ENCODE measurements at places on chromosomes 11 and 22.

- DNase-seq: no peak
Observed at GRCh38 chr11:86641537-86642261, 30.7 kb downstream of the ME3 start.

DNA sequence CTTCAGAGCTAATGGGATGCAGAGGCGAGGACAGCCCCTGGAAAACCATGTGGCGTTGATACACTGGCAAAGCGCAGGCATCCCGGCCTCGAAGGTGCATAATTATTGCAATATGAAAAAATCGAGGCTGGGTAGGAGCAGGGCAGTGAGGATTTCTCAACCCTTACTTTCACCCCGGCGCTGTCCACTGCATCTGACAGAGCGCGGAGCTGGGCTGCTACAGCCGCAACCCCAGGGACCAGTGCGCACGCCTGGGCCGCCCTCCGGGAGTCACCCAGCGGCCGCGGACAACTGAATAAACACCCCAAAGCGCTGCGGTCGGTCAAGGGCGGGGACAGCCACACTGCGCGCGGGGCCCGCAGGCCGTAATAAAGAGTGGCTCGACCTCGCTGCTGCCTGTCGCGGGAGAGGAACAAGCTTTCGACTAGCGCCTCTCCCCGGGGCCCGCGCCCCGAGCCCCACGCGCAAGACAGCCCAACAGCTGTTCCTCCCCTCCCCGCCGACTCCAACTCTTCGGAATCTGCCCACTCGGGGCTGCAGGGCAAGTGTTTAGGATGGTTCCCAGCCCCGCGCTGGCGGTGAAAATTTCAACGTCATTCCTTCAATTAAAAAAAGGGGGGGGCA, 3.6 kb upstream of the WT1 start:
- no peak for DNase-seq

- no peak for DNase-seq
Observed at GRCh38 chr11:105609341-105609781, 512 bp upstream of the GRIA4 start.

DNA sequence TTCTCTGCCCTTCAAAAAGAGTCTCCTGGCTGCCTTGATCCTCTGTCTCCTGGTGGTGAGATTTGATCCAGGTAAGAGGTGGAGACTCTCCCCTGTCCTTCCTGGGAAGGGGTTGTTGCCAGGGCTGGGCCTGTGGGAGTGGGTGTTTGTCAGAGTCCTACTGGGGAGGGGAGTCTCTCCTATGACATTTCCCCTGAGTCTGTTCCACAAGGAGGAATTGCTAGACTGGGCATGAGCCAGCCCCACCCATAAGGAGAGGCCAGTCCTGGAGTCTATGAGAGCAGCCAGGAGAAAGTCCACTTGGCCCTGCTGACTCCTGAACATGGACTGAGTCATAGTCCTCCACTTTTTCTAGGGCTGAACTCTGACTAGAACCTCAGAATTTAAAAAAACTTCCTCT, 7.4 kb downstream of the PEX26 start:
- no peak for DNase-seq

DNA sequence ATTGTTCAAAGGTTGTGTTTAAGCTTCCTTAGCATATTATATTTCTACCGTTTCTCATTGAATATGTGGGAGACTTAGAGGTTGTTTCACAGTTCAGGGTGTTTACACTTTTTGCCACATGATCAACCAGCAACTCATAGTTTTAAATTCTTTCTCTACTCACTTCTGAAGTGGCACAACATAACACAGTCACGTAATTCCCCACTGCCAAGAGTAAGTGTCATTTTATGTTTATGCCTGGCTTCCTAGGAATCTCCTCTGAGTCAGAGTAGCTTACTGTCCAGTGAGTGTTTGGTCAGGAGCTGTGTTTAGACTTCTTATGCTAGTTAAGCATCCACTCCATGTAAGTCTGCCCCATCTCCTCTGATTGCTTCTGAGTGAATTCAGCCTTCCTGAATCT, 520.8 kb upstream of the KIRREL3 start:
- no peak for DNase-seq

GRCh38 chr22:47767403-47767802, 1005.0 kb downstream of the TBC1D22A start:
- no peak for DNase-seq

DNA sequence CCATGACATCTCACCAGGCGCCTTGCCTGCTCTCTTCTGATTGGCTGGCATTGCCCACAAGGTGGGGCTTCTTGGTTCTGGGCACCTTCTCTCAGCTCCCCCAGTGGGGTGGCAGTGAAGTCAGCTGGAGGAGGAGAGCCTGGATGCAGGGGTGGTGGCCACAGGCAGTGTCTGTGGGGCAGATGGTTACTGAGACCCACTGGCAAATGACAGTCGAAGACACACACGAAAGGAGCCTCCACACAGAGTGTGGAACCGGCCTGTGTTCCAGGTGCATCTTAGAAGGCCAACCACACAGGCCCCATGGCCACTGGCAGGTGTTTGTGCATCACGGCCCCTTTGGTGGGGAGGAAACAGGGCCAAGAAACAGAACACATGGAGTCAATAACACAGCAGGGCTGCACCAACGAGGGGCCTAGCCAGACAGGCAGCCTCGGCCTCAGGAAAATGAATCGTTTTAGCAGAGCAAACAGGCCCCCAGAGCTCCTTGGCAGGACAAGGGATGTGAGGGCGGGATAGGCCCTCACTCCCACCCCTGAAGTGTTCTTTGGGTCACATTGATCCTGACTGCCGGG, 683.4 kb downstream of the TBC1D22A start:
- no peak for DNase-seq

GRCh38 chr22:30685178-30685577, 9.5 kb upstream of the OSBP2 start:
- DNase-seq: no peak

GRCh38 chr22:41976961-41977566, 7.8 kb downstream of the SEPTIN3 start:
- no peak for DNase-seq

- DNase-seq: peak; percentile 54
Observed at GRCh38 chr11:68825571-68825970, 16.1 kb downstream of the CPT1A start.

DNA sequence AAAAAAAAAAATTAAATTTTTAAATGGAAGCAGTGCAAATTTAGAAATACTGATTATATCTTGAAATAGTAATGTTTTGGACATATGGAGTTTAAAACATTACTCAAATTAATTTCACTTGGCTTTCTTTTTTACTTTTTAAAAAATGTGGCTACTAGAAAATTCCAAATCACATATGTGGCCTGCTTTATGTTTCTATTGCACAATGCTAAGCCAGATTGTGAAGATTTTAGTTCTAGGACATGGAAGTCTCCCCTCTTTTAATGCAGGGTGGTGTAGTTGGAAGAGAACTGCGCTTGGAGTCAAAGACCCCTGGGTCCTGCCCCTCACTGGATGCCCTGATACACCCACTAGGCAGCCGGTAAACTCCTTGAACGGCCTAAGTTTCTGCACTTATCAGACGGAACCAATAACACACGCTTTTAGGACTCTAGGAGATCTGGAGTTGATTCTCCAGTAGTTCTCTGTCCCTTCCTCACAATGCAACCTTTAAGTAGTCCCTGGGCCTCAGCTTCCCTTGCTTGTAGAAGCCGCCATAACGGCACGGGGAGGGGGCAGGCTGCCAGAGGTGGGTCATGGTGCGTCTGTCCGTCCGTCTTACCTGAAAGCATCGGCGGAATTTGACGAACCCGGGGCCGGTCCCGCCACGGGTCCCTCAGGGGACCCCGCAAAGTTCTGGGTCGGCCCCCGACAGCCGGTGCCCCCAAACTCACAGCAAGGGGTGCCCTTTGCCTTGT, 505 bp downstream of the FAM227A start:
- no peak for DNase-seq

- DNase-seq: no peak
Observed at GRCh38 chr22:39312410-39312809, 7.0 kb downstream of the RPL3 start.

- DNase-seq: no peak
Observed at GRCh38 chr11:82790723-82791484, 57.2 kb upstream of the FAM181B start.

- DNase-seq: no peak
Observed at GRCh38 chr11:8683115-8683807, 669 bp downstream of the RPL27A start.

DNA sequence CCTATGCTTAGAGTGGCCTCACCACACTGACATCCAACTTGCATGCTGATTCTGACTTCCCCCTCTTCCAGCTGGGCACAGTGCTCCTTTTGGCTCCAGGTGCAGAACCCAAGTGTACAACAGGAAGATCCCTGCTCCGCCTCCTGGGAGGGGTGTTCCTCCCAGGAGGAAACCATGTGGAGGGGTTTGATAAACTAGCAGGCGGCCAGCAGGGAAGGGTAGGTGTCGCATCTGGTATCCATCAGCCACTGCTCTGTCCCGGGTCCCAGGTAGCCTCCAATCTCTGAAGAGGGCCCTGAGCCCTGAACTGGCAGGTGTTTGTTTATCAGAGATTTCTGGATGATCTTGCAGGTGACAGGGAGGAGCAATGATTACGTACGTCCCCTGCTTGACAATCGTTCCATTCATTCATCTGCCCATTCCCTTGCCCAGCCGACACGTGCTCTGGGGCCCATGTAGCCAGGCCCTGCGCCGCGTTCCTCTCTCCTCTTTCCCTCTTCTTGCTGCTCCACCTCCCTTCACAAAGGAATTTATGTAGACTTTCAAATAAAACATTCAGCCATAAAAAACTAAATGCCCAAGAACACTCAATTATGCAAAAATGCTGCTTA, 41.2 kb upstream of the MICAL2 start:
- DNase-seq: no peak

DNA sequence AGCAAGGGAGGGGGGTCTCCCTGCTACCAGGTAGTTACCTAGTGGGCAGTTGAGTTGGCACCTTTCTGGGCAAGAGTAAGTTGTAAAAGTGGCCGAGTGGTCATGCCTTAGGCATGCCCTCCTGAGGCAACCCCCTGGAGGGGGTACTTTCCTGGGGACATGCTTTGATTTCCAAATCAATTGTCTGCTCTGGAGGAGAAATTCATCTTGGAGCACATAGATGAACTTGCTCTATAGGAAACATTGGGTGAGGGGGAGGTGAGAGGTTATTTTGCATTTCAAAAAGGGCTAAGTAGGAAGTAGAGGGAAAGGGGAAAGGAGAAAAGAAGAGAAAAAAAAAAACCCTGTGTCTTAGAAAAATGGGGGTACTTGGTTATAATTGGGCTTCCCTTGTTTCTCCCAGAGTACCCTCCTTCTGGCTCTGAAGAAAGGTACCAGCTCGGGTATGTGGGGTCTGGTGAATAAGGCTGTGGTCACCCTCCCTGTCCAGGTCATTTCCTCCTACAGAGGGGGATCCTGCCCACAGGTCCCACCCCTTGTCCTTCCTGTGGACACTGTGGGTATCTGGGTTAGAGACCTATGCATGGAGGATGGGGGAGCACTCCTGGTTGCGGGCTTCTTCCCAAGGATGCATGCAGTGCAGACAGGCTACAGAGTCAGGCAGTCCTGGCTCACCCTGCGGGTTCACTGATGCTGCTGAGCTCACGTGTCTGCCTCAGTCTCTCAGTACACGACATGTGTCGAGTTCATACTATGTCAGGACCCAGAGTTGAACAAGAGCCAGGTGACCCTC, 193.5 kb downstream of the MYO18B start:
- DNase-seq: no peak

- no peak for DNase-seq
Observed at GRCh38 chr11:16030664-16031063, 325.7 kb downstream of the SOX6 start.

- DNase-seq: no peak
Observed at GRCh38 chr22:37734964-37735451, 38.2 kb downstream of the TRIOBP start.

- no peak for DNase-seq
Observed at GRCh38 chr11:6269994-6270393, 10.4 kb downstream of the CCKBR start.

DNA sequence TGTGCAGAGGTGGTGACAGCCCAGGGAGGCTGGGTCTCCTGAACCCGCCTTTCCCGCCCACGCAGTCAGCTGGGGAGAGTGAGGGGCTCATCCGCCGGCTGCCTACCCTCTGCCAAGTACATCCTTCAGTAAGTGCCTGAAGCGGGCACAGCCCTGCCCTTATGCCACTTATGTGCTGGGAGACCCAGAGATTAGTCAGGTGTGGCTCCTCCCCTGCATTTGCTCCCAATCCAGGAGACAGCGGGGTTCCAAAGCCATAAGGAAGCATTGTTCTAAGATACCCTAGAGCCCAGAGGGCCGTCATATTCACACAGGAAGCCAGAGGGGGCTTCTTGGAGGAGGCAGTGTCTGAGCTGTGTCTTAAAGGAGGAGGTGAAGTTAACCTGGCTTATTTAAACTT, 5.8 kb upstream of the PPP6R3 start:
- DNase-seq: no peak

DNA sequence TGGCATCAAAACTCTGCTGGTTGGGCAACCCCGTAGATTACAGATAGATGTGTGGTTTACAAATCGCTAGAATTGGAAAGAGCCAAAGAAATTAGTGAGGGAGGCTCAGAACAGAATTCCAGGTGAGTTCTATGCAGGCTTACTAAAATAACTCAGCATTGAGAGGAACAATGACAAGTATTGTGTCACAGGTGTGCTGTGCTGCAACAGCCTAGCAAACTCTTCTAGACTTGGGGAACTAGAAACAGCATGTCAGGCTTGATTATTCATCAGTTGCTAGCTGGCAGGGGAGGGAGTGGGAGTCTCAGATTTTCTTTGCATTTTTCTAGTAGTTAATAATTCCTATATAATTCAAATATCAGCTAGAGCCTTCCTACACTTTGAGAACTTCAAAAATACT, 26.3 kb upstream of the RASD2 start:
- no peak for DNase-seq

DNA sequence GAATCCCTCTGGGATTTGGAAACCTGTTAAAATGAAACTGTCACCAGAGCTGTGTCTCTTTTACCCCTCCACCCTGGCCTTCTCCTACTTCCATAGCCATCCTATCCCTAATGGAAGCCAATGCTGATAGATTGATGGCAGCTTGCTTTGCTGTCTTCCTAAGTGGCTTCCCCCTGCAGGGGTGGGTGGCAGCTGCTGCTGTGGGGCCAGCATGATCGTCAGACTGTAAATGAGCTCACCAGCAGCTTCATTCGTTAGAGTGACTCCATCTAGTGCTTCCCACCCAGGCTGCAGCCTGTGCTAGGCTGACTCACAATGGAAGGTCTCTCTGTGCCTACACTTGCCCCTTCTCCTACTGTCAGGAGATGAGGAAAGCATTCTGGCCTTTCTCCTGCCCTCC, 311.0 kb downstream of the BUD13 start:
- DNase-seq: no peak

DNA sequence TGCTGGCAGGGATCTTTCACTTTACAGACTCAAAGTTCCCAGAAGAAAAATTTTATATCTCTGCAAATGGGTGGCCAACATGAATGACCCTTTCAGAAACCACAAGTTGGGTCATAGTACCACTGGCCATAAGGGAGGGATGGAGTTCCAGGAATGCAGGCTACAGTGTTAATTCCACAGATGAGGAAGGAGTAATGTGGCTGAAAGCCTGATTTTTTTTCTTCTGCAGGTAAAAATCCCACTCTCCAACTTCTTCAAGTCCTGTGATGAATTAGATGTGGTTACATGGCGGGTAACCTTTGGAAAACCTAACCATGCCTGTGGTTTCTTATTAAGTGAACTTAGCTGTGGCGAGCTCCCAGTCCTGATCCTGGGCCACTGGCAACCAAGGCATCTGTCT, 103.2 kb downstream of the SLC1A2 start:
- no peak for DNase-seq

Measured in stimulated activated CD8-positive, alpha-beta memory T cell treated with anti-CD3 and anti-CD28 coated beads, Interleukin-2, amount 100 ng/mL, for 48 hours (primary cell).